ENCODE measurements at places on chromosomes 7 and 10.

- no peak for DNase-seq
- no peak overlapping the region for H3K27ac ChIP-seq
- no peak overlapping the region for H3K4me3 ChIP-seq
- H3K27me3 ChIP-seq: peaks cover 7% of the 10 kb centered on the region
- no peaks in the 10 kb centered on the region for H3K36me3 ChIP-seq
These were observed 10.9 kb downstream of the MARVELD1 start for GRCh38 chr10:97724341-97724941.

DNA sequence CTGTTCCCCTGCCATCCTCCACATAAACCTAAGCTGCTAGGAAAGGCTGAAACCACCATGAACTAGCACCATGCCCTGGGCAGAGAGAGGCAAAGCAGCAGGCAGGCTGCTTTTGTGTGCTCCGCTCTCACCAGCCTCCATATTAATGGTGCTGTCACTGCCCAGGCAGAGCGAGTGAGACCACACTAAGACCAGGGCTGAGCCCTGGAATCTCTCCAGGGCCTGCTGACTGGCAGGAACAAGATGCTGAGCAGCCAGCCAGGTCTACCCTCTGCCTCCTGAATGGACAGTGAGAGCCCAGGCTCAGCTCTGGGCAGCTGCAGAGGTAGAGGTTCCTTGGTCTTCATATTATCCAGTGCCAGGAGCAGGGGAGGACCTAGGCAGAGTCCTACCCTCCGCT is 1.6 kb upstream of the CRHR2 start:
- H3K4me1 ChIP-seq: peaks cover 7% of the 10 kb centered on the region
- H3K36me3 ChIP-seq: no peaks in the 10 kb centered on the region
- no peak overlapping the region for H3K27ac ChIP-seq
- H3K27me3 ChIP-seq: peaks cover 34% of the 10 kb centered on the region
- no peak overlapping the region for H3K4me3 ChIP-seq
- no peak for DNase-seq

DNA sequence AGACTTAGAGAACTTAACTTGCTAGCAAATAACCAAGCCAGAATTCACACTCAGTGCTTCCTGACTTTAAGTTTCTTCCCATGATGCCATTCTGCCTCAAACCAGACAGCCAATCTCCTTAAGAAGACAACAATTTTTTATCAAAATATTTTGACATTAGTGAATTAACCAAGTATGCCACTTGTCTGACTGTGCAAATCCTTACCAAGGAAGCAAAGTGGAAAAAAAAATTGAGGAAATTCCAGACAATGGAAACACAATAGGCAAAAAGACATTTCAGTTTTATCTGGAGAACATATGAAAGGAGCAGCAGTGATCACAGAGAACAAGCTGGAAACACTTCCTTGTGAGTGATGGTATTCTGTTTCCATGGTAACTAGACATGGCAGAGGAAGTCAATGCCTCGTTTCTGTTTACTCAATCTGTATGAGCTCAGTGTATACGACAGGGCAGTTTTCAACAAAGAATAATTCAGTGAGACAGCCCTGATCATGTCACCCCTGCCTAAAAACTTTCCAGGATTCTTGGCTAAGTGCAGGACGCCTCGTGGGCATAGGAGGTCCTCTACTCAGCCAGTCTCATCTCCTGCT is 114.2 kb downstream of the DYNC1I1 start:
- no peaks in the 10 kb centered on the region for H3K36me3 ChIP-seq
- DNase-seq: no peak
- peaks cover 15% of the 10 kb centered on the region for H3K27me3 ChIP-seq
- H3K4me1 ChIP-seq: no peaks in the 10 kb centered on the region
- no peak overlapping the region for H3K4me3 ChIP-seq

DNA sequence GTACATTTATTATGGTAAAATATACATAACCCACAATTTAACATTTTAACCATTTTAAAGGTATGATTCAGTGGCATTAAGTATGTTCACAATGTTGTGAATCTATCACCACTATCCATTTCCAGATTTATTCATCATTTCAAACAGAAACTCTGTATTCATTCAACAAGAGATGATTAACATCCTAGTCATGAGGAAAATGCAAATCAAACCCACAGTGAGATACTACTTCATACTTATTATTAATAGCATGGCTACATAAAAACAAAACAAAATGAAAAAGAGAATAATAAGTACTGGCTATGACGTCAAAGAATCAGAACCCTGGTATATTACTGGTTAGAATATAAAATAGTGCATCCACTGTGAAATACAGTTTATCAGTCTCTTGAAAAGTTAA is 386.6 kb upstream of the POM121L12 start:
- H3K27me3 ChIP-seq: no peaks in the 10 kb centered on the region
- no peak overlapping the region for H3K27ac ChIP-seq
- H3K4me3 ChIP-seq: no peak overlapping the region
- no peaks in the 10 kb centered on the region for H3K4me1 ChIP-seq
- H3K36me3 ChIP-seq: no peaks in the 10 kb centered on the region

DNA sequence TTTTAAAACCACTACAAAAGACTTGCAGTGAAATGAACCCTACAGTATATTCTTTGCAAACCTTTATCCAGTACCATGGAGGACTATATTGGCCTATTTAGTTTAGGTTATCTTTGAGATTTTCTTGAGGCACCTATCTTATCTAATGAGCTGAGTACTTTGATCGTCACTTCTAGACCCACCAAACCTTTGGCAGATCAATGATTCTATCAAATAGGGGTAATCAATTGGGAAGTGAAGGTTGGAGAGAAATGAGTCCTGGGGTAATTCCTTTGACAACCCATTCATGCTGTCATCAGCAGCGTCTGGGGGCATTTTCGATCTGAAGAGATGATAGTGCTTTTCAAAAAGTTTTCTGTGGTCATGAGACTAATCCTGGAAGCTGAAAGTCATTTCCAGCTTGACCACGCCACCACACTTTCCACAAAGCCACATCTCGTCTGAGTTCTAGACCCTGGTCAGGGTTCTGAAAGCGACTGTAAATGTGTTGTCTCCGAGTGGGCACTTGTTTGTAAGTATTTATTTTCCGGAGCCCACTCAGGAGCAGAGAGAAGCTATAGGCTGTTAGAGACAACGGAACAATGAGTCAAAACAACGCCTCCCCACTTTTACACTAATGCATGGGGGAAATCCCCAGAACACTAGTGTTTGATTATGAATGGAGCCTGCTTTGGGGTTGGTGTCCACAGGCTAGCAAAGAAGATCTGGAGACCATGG is 4.8 kb downstream of the EGR2 start:
- peaks cover 73% of the 10 kb centered on the region for H3K36me3 ChIP-seq
- peak; percentile 93 for DNase-seq
- peak overlapping the region; percentile 87 for H3K27ac ChIP-seq
- peak overlapping the region; percentile 99 for H3K4me3 ChIP-seq
- peaks cover 75% of the 10 kb centered on the region for H3K4me1 ChIP-seq

GRCh38 chr7:77460057-77460486 is 43.9 kb upstream of the GSAP start:
- H3K4me3 ChIP-seq: no peak overlapping the region
- no peaks in the 10 kb centered on the region for H3K27me3 ChIP-seq
- H3K4me1 ChIP-seq: peaks cover 14% of the 10 kb centered on the region
- no peak for DNase-seq
- H3K27ac ChIP-seq: no peak overlapping the region

GRCh38 chr10:25824050-25824449 is 110.0 kb upstream of the MYO3A start:
- no peaks in the 10 kb centered on the region for H3K36me3 ChIP-seq
- H3K4me1 ChIP-seq: peaks cover 7% of the 10 kb centered on the region
- H3K27ac ChIP-seq: no peak overlapping the region
- no peak overlapping the region for H3K4me3 ChIP-seq
- no peak for DNase-seq

- no peak overlapping the region for H3K4me3 ChIP-seq
- H3K27me3 ChIP-seq: no peaks in the 10 kb centered on the region
- H3K27ac ChIP-seq: no peak overlapping the region
- H3K36me3 ChIP-seq: no peaks in the 10 kb centered on the region
These were observed 316.0 kb downstream of the GFRA1 start for GRCh38 chr10:115957012-115957399.

GRCh38 chr7:26188957-26189541 is 11.5 kb downstream of the HNRNPA2B1 start:
- peaks cover 85% of the 10 kb centered on the region for H3K36me3 ChIP-seq
- H3K4me1 ChIP-seq: peaks cover 80% of the 10 kb centered on the region
- H3K27ac ChIP-seq: peak overlapping the region; percentile 77

- no peaks in the 10 kb centered on the region for H3K36me3 ChIP-seq
- no peak for DNase-seq
- no peaks in the 10 kb centered on the region for H3K4me1 ChIP-seq
- H3K27ac ChIP-seq: no peak overlapping the region
These were observed 36.5 kb upstream of the PDZD8 start for GRCh38 chr10:117411479-117412399.

GRCh38 chr7:121429798-121430197 is 33.7 kb upstream of the FAM3C start:
- H3K27me3 ChIP-seq: peaks cover 3% of the 10 kb centered on the region
- H3K27ac ChIP-seq: no peak overlapping the region
- no peaks in the 10 kb centered on the region for H3K36me3 ChIP-seq
- H3K4me3 ChIP-seq: no peak overlapping the region
- no peak for DNase-seq

- DNase-seq: no peak
- H3K27me3 ChIP-seq: no peaks in the 10 kb centered on the region
- H3K4me3 ChIP-seq: no peak overlapping the region
These were observed 211.2 kb upstream of the DGKB start for GRCh38 chr7:15113752-15114151.

DNA sequence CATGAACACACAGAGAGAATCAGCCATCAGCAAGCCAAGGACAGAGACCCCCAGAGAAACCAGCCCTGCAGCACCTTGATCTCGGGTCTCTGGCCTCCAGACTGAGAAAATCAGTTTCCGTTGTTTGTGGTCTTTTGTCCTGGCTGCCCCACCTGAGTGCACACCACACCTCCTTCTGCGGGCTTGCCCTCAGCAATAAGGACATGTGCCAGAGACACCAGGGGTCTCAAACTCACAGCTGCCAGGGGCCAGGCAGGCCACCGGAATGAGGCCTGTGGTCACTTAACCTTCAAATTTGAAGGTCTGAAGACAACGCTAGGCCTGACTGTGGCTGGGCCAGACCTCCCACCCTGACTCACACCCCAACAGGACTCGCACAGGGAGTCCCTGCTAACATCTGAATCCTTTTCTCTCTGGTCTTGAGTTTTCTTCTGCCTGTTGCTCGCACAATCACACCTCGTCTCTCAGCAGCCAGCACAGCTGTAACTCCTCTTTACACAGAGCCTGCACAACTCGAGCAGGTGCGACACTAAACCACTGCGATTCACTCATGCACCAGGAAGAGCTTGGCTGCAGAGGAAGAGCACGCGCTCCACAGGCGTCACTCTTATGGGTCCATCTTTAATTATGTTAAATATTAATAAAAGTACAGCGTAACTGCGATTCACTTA is 86.2 kb downstream of the CHST15 start:
- no peaks in the 10 kb centered on the region for H3K27me3 ChIP-seq
- no peak overlapping the region for H3K4me3 ChIP-seq
- H3K4me1 ChIP-seq: no peaks in the 10 kb centered on the region
- no peak overlapping the region for H3K27ac ChIP-seq
- H3K36me3 ChIP-seq: no peaks in the 10 kb centered on the region

GRCh38 chr10:112732277-112732921 is 217.6 kb upstream of the TCF7L2 start:
- no peak overlapping the region for H3K27ac ChIP-seq
- no peak overlapping the region for H3K4me3 ChIP-seq
- H3K4me1 ChIP-seq: no peaks in the 10 kb centered on the region
- no peaks in the 10 kb centered on the region for H3K27me3 ChIP-seq
- no peak for DNase-seq
- peaks cover 8% of the 10 kb centered on the region for H3K36me3 ChIP-seq

- no peak overlapping the region for H3K4me3 ChIP-seq
- no peaks in the 10 kb centered on the region for H3K36me3 ChIP-seq
- no peak for DNase-seq
- H3K27me3 ChIP-seq: peaks cover 10% of the 10 kb centered on the region
- no peak overlapping the region for H3K27ac ChIP-seq
These were observed 26.4 kb downstream of the ANXA8 start for GRCh38 chr10:47457528-47457820.

- peak overlapping the region; percentile 93 for H3K27ac ChIP-seq
- H3K36me3 ChIP-seq: peaks cover 10% of the 10 kb centered on the region
- H3K4me1 ChIP-seq: peaks cover 55% of the 10 kb centered on the region
These were observed 2.0 kb downstream of the RHEB start for GRCh38 chr7:151517601-151518104.

DNA sequence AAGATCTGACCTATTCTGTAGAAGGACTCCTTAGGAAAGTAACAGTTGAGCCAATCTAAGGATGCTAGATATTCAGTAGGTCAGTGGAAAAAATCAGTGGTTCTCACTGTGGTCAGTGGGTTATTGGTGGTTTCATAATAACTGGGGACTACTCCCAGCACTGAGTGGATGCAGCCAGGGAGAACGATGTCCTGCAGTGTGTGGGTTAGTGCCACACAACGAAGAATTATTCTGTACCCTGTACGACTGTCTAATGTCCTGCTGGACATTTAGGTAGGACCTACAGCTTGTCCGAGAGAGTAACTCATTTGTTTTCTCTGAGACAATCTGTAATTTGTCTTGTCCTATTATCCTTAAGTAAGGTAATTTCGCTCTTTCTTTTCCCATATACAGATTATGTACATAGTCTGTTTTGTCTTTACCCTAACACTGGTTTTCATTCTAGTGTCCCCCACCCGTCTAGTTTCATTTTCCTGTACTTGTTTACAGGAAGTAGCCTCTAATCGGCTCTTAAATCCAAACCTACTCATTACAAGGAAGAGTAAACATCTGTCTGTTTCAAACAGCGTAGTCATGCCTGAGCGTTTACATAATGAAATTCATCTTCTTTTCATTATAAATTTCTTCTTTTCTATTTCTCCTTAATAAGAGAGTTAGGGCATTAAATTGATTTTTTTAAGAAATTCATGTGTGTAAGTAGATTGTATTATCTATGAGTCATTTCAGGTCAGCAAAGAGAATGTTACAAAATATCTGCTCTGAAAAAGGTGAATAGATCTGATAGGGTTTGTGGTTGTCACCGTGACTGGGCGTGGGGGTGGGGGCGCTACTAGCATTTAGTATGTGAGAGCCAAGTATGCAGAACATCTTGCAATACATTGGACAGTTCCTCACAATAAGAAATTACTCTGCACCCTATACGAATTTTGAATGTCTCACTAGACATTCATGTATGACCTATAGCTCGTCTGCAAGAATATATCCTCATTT is 8.3 kb upstream of the ZC3HAV1L start:
- H3K27me3 ChIP-seq: no peaks in the 10 kb centered on the region
- H3K36me3 ChIP-seq: peaks cover 56% of the 10 kb centered on the region
- H3K27ac ChIP-seq: peak overlapping the region; percentile 53
- H3K4me3 ChIP-seq: no peak overlapping the region

DNA sequence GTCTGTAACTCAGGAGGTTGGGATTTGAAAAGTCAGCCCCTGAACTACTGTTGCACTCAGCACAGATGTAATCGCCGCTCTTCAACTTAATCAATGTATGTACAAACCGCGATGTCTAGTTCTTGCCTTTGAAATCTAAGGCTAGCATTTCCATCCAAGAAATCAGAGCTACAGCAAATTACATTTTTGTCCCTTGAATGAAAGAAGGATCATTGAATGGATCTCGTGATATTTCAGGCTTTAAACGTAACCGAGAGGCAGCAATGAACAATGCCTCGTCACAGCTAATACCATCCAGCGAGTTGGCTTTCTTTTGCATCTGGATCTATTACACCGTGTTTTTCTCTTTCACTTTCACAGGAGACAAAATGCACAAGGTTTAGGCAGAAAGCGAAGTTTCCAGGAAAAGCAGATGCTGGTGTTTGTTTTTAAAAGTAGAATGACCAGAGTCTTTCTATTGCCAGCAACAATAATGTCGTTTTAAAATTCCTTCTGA is 5.5 kb downstream of the SKIDA1 start:
- H3K27ac ChIP-seq: peak overlapping the region; percentile 44
- peak overlapping the region; percentile 78 for H3K4me3 ChIP-seq
- H3K27me3 ChIP-seq: peaks cover 60% of the 10 kb centered on the region
- peak; percentile 29 for DNase-seq
- H3K4me1 ChIP-seq: peaks cover 36% of the 10 kb centered on the region

Measured in activated CD4-positive, alpha-beta T cell treated with anti-CD3 and anti-CD28 coated beads for 36 hours (primary cell).